ENCODE measurements at places on chromosomes 11 and 22.

GRCh38 chr22:39433476-39434242 is 23.2 kb upstream of the MGAT3 start:
- no peak for DNase-seq

DNA sequence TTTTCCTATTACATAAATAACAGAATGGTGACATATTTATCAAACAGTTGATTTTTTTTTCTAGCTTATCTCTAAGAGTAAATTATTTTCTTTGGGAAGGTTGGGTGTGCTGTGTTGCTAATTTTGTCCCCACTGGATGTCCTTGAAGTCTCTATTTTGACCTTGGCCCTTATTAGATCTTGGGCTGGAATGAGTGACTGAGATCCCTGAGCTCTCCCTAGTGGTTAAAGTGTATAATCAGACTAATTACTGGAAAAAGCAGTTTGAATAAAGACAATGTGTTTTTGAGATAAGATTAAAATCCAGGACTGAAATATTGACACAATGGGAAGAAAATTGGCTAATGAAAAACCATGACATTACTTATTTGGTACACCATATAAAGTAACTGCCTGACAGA is 56.1 kb downstream of the AASDHPPT start:
- DNase-seq = no peak

DNA sequence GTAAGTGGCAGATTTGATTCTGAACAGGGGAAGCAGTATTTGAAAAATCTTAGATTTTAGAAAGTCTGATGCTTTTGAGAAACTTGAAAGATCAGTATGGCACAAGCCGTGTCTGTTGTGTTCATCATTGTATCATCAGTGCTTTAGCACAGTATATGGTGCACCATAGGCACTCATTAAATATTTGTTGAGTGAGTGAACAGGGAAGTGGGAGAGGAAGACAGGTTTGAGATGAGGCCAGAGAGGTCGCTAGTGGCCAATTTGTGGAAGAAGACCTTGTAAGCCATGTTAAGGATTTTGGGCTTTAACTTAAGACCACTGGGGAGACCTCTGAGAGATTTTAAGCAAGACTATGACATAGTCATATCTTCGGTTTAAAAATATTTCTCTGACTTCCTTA is 12.9 kb downstream of the CHEK1 start:
- DNase-seq = no peak

GRCh38 chr11:131616481-131617140 is 246.2 kb downstream of the NTM start:
- no peak for DNase-seq

DNA sequence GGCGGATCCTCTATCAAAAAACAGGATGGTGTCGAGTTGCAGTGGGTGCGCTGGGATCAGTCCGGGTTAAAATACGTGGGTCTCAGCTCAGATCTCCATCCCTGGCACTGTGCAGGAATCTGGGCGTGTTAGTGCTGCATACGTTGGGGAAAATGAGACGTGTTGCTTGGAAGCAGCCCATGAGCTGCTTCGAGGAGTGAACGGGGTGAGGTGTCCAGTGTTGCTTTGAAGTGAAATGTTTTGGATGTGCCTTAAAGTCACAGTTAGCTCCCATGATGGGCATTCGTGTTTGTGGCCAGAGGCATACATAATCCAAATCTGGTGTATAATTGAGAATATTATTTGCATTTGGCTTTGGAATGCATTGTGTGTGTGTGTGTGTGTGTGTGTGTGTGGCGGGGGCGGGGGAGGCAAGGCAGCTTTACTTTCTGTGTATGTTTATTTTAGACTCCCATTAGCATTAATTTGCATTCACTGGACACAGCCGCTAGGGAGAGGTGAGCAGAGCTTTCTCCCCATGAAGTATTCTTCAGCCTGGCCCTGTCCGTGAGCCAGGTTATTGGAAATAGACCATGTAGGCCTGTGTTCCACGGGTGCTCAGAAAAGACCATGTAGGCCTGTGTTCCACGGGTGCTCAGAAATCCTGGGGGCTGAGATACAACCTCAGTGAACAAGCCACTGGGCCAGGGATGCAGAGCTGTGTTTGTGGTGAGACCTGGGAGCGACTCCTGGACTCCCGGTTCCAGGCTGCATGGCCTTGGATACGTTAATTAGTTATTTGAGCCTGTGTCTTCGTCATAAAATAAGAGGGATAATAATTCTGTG is 134.6 kb downstream of the ST3GAL4 start:
- DNase-seq = no peak

- DNase-seq = no peak
Observed at GRCh38 chr22:33563220-33563964, 356.9 kb downstream of the LARGE1 start.

DNA sequence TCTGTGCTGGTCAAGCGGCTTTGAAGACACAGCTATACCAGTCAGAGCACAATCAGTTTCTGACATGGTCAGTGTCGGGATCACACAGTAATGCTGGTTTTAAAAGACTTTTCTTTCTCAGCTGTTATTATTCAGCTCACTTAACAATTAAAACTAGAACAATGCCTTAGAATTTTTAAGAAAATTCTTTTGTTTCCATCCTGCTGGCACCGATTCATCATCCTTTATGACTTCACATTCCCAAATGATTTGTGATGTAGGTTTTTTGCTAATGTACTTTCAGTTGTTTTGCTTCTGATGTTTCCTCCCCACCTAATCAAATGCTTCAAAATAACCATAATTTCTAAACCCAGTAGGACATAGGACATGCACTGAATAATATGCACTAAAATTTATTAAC is 34.5 kb upstream of the OLFML1 start:
- no peak for DNase-seq

DNA sequence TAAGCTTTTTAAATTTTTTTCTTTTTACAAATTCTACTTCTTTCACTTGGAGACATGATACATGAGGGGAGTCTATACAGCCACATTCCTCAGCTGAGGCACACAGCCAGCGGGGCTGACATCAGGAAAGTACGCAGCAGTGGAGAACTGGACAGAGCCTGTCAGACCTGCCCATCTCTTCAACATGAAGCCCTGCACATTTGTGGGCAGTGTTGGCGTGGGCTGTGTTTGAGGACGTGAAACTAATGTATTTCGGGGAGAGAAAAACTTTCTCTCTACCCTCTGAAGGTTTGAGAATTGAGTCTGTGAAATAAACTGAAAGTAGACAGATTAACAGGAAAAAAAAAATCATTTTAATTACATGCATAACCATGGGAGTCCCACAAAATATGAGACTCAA is 84.8 kb upstream of the HTATIP2 start:
- no peak for DNase-seq

DNA sequence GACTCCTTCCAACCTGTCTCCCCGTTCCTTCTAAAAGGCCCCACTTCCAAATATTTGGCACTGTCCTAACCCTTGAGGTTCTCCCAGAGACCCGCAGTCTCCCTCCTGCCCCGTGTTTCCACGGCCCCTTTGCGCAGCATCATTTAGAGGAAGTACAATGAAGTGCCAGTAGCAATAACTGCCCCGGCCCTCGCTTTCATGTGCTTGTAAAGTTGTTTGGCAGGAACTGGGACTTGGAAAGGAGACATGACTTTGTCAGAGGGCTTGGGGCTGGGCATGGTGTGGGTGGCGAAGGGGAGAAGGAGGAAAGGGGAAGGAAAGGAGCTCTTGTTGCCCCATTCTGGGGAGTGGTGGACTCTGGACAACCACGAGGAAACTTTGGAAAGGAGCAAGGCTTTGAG is 2.6 kb downstream of the CD44 start:
- no peak for DNase-seq
